Left cardiac atrium (tissue), 4 donors: ENCODE measurements at places on chromosomes 3 and 15. TPM values are rescaled to one million over a fixed set of nuclear protein-coding genes. Genes with fewer than 3 reads are reported as not detected.

- no peak for DNase-seq
Measured at GRCh38 chr3:13598926-13599886, 50.3 kb downstream of the FBLN2 start.

DNA sequence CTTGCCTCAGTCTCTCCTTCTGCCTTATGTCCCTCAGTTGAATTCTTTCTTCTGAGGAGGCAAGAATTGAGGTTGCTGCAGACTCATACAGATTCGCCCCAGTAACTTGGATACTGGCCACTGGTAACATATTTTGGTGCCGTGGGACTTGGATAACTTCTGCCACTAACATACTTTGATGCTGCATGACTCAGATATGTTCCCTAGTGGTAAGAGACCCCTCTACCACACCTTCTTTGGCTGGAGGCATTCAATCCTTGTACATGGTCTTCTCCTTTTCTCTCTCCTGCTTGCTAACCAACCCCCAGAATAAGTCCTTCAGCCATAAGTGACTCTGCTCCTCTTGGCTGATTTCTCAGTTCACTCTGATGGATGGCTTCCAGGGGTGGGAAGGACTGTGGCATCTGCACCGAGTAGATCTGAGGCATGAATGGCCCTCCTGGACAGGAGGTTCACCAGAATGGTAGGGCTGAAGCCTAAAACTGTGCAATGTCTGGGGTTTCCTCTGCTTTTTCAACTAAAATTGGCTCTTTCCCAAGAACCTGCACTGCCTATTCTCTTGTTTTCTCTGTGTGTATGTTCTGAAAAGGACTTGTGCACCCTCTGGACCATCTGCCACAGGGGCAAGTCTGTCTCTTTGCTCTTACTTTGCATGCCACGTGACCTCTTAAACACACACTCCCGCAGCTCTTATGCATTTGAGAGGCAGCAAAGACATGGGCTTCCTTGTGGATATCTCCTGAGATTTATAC, 55.5 kb upstream of the FSTL1 start:
- DNase-seq, result no peak

- DNase-seq, result no peak
Measured at GRCh38 chr3:64264501-64265109, 39.3 kb upstream of the PRICKLE2 start.

Gene GOLGA6L22
- not detected for total RNA-seq
